CMK (cell line): ENCODE measurements at places on chromosomes 2 and 18.

GRCh38 chr2:14903709-14904374 is 271.3 kb downstream of the LRATD1 start:
- peak; percentile 60 for DNase-seq

- no peak for DNase-seq
Observed at GRCh38 chr2:147297820-147298219, 547.0 kb upstream of the ACVR2A start.

GRCh38 chr2:109680523-109681297 is 66.5 kb downstream of the SOWAHC start:
- no peak for DNase-seq

DNA sequence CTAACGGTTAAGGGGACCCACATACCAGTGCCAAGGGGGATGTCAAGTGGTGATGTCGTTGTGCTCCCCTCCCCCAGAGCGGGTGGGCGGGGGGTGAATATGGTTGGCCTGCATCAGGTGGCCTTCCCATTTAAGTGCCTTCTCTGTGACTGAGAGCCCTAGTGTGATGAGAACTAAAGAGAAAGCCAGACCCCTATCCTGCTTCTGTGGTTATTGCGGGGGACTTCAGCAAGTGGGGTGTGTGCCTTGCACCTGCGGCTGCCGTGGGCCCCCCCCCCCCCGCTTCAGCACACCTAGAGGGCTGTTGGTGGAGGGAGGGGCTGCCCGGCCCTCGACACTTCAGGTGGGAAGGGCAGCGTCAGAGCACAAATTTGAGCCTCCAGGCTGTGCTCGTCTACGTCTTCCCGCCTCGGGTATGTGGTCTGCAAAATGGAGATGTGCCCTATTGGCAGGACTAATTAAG is 6.1 kb downstream of the CTDSP1 start:
- DNase-seq: no peak

DNA sequence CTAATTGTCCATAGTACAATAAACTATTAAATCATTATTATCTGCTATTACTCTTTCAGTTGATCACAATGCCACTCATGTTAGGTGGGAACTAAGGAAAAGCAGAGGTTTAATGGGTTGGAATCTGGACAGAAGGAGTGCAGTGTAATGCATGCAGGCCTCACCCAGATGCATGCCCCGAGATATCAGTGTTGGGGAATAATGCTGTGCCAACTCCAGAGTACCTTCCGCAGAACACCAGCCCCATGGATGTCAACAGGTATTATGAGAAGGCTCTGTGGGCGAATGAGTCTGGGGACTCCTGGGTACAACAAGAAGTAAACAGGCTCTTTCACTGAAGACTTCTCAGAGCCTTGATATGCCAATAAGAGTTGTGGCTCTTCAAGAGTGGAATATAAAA is 377.4 kb downstream of the ALK start:
- no peak for DNase-seq

- no peak for DNase-seq
Observed at GRCh38 chr2:80748592-80748991, 444.0 kb upstream of the LRRTM1 start.

GRCh38 chr2:44170311-44170717 is 1.6 kb downstream of the PPM1B start:
- no peak for DNase-seq

GRCh38 chr18:67568166-67568565 is 51.6 kb upstream of the DSEL start:
- no peak for DNase-seq

- no peak for DNase-seq
Observed at GRCh38 chr18:54528942-54529376, 62.1 kb upstream of the DYNAP start.
